Suprapubic skin (tissue), 4 donors: ENCODE measurements at places on chromosomes 3 and 15.

- DNase-seq: no peak
Observed at GRCh38 chr15:44812029-44812517, 75.7 kb downstream of the TRIM69 start.

- no peak for DNase-seq
Observed at GRCh38 chr15:94855409-94856266, 624.3 kb downstream of the MCTP2 start.

DNA sequence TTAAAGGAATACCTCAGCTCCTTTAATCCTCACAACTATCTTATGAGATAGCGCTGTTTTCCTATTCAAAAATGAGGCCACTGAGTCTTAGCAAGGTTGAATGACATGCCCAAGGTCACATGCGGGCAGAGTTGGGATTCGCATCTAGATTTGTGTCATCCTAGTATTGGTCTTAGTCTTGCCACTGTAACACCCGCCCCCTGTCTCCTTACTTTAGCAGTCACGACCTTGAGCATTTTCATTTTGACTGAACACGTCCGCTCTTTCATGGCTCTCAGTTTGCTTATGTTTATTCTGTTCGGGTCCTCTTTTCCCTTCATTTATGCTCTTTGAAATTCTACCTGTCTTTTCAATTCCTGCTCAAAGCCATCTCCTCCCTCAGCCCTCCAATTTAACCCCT lies 112.5 kb upstream of the CADPS start:
- DNase-seq: no peak

DNA sequence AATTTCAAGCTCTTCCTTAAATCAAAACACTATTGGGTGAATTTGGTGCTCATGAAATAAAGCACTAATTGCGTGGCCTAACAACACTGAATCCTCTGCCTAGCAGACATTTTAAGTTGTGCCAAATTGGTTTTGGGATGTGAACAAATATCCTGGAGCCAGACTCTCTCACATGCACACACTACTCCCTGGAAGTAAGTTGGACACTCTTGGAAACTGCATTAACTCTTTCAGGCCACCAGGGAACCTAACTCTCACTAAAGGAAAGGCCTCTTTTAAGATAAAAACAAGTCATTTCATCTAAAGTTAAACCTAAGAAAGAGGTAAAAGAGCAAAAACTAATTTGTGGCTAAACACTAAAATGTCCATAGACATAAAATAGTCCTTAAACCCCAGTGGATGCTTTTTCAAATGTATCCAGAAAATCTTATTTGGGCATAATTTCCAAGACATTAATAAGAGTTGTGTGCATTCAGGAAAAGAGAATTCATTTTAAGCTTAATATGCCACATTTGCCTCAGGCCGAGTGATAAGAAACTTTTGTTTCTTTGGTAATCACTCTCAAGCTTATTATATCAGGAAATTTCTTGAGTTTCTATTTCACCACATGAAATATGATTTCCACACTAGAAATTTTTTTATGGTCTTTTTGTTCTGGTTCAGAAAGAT lies 61.8 kb downstream of the ZBTB20 start:
- DNase-seq: no peak

GRCh38 chr3:45544717-45545296 lies 49.7 kb upstream of the LIMD1 start:
- DNase-seq: no peak

GRCh38 chr3:194485881-194486539 lies 792 bp downstream of the ATP13A3 start:
- peak; percentile 71 for DNase-seq

DNA sequence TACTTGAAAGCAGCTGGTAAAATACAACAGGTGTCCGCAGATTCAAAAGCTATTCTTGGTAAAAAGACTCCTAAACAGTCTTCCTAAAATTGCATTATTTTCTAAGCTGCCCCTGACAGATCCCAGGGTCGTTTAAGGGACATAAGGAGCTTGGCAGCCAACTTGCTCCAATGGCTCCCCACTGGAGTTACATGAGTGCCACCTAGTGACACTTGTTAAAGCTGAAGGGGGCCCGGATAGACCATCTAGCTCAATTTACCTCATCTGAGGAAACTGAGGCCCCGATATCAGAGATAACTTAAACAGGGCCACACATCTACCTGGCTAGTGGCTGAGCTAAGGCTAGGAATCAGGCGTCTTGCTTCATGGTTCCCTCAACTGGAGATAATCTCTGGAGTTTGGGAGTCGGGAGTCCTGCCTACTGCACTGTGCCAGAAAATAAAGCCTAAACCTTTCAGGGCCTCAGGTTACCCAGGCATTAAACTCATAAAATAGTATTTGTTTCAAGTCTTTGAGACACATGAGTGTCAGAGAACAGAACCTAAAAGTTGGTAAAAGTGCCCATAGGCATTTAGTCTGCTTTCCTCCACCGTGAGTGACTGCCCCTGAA lies 6.5 kb upstream of the TBC1D23 start:
- no peak for DNase-seq

- no peak for DNase-seq
Observed at GRCh38 chr3:59605318-59605717, 555.5 kb upstream of the CFAP20DC start.

- no peak for DNase-seq
Observed at GRCh38 chr3:89332793-89333192, 225.4 kb downstream of the EPHA3 start.

GRCh38 chr3:105765308-105765639 lies 103.5 kb downstream of the CBLB start:
- no peak for DNase-seq

GRCh38 chr3:147389717-147390116 lies 16.6 kb downstream of the ZIC4 start:
- no peak for DNase-seq

DNA sequence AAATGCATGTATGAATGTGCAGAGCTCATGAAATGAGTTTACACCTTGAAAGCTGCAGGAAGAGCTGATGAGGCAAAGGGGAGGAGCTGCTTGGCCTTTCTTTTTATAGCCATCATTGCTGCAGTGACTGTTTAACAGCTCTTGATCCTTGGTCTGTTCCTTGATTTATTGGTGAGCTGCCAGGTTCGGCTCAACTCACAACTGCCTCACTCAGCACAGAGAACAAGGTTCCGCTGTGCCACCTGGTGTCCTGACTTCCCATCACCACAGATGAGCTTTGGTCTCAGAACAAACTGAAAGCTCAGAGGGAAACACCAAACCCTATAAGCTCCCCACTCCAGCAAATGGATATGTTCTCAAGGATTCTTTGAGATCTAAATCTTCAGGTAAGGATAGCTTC lies 626.1 kb downstream of the MAGI1 start:
- DNase-seq: no peak

DNA sequence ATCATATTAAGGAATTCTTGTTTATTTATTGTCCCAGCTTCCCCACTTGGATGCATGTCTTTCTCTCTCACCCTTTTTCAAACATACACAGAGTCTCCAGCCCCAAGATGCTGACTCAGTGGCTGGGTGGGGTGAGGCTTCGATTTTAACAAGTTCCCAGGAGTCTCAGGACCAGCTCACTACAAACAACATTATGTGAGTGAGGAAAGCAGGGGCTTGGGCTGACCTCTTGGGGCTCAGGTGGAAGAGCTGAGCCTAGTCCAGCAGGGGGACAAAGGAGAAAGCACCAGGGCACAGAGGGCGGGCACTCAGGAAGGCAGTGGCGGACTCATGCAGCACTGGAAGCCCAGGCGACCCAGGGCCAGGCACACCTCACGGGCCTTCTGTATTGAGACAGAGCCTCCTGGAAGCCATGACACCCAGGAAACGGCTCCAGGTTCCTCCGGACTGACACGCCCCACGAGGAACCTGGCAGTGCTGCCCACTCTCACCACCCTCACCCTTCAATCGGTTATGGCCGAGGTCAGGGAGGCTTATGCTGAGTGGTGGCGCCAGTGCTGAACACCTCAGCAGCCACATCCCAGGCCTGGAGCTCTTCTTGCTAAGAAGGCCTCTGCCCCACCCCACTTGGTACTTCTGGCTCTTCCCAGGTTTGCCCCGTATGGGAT lies 97.4 kb downstream of the LRIG1 start:
- DNase-seq: no peak

- no peak for DNase-seq
Observed at GRCh38 chr3:71443332-71443731, 140.2 kb downstream of the FOXP1 start.

- DNase-seq: no peak
Observed at GRCh38 chr3:160809453-160809852, 53.4 kb downstream of the PPM1L start.

GRCh38 chr15:64237677-64238076 lies 74.9 kb upstream of the PPIB start:
- no peak for DNase-seq

DNA sequence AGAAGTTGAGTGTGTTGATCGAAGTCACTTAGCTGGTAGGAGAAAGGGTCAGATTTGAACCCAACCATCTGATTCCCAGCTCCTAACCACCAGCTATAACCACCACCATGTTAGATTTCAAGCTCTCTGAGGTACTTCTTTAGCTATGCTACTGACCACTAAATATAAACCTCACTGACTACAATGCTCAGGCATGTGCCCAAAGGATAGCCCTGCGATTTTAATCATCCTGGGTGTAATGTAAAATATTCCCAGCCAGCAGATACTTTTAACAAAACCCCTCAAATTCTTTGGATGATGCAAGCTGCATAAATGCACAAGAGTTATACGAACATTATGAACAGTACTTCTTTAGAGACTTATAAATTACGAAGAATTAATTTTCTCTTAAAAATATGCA lies 115.2 kb upstream of the TSC22D2 start:
- DNase-seq: no peak

DNA sequence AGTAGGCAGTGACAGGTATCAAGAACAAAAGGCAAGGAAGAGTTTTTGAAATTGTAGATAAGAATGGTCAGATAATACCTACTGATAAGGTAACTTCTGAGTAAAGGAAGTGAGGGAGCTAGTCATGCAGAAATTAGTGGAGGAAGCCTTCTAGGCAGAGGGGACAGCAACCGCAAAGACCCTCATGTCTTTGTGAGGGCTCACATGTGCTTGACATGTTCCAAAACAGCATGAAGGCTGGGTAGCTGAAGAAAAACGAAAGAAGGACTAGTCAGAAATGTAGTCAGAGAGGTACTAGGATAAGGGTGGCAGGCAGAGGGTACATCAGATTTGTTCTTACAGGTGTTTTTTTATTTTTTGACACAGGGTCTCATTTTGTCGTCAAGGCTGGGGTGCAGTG lies 5.3 kb downstream of the SIN3A start:
- DNase-seq: no peak

DNA sequence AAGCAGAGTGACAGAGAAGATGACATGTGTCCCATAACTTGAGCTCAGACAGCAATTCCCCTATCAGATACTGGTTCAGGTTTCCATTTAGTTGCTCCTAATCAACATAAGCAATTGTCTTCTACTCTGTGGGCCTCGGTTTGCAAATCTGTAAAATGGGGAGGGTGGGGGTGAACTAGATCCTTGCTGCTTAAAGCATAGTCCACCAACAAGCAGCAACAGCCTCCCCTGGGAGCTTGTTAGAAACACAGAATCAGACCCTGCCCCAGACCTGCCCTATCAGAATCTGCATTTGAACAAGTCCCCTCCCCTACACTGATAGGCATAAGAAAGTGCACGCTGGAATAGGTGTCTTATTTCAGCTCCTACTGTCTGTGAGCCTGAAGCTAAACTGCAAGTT lies 87.8 kb downstream of the CEMIP start:
- no peak for DNase-seq

DNA sequence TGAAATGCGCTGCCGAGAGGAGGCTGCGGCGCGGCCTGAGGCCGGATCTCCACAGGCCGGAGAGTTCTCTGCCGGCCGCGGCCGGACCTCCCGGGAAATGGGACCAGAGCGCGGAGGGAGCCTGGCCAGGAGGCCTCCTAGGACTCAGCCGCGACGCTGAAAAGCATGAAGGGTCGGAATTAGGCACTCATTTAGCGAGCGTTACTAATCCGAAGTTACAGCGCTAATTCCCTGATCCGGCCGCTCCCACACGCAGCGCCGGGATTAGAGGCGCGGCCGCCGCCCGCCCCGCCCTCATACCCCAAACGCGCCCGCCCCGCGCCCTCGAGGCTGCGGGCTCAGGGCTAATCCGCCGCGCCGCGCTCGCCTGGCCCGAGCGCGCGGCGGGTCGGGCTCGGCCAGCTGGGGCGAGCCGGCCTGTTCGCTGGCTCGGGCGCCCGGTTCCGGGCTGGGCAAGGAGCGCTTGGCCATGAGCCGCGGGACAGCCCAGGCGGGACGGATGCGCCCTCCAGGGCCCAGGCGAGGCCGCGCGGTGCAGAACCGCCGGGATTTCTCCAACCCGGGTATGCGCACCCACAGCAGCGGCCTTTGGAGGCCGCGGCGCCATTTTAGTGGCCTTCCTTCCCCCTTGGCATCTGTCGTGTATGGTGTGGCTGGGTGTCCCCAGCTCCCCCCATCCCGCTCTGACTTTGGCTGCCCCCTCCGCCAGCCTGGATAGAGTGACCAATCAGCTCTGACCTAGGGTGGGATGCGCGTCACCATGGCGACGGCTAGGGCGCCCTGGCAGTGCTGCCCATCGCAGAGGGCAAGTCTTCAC lies 36.8 kb upstream of the POLG start:
- DNase-seq: no peak

GRCh38 chr15:71414853-71415252 lies 299.6 kb downstream of the THSD4 start:
- DNase-seq: no peak

- no peak for DNase-seq
Observed at GRCh38 chr3:183592821-183593220, 37.3 kb upstream of the KLHL6 start.
